ENCODE measurements at places on chromosomes 2 and 18.

- DNase-seq: no peak
These were observed 34.9 kb upstream of the TFCP2L1 start for GRCh38 chr2:121319941-121320340.

- DNase-seq: no peak
These were observed 240.3 kb downstream of the CDH7 start for GRCh38 chr18:65990944-65991708.

DNA sequence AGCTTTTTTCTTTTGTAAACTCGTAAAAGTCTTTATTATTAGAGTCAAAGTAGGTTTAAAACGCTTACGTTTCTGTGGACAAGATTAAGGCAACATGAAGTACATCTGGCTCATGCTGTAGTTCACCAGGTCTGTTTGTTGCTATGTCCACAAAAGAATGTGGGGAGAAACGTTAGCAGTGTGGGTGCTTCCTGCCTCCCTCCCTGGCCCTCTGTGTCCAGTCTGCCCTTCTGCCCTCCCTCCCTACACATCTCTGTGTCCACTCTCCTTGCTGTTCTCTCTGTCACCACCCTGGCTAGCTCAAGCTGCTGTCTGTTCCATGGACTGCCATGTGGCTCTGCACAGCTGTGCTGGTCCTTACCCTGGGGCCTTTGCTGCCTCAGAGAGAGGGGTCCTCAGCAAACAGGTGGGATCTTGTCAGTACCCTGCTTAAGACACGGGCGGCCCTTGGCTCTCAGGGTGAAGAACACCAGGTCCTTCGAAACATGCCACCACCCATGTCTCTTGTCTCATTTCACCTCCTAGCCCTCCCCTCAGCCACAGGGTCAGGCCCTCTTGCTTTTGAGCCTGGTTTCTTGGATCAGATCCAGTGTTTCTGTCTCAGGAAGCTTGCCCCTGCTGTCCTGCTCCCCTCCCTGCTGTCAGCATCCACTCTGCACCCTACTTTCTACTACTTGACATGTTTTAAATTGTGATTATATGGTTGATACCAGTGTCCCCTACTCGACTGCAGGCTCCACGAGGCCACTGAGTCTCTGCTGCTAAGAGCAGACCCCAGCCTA, 79.2 kb downstream of the LIMS1 start:
- no peak for DNase-seq

DNA sequence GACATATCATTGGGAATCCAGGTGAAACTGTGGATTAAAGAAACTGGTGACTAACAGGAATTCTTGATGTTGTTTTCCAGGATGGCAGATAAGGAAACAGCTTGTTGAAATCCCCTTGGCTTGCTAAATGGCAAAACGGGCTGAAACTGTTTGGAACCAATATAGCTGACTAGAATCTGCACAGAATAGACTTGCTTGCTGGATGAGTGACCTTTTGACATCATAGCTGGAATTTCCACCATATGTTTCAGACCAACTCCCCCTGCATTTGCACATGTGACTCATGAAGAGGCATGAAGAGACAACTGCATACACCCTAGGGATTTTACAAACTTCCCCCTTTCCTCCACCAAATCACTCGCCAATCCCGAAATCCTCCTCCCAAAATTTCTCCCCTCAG, 87.7 kb upstream of the LYPD1 start:
- no peak for DNase-seq

GRCh38 chr2:197158591-197159550, 151.7 kb downstream of the ANKRD44 start:
- no peak for DNase-seq

DNA sequence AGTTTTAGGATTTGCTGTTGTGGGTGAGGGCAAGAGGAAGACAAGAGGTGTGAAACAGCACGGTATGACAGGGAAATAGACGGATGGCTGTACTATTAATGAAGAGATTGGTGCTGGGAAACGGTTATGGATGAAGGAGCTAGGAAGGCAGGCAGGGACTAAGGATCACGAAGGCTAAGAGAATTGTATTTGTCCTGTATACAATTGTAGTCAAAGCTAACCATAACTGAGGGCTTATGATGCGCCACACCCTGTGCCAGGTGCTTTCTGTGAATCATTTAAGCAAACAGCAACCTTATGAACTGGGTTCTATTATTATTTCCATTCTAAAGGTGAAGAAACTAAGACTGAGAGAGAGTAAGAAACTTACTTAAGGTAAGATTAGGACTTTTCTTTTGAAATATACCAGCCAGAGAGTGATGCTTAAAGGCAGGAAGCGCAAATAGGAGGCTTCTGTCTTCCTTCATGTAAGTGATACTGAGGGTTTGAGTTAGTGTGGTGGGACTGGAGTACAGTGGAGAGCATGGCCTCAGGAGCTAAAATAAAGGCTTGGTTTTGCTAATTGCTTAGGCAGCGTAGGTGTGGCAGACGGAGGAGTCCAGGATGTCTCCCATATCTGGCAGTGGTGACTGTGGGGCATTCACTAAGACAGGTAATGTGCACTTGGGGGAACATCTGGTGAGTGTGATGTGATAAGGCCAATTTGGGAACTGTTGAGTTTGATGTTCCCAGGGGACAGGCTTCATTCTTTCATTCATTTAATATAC, 85.8 kb downstream of the PLEKHM3 start:
- DNase-seq: no peak

DNA sequence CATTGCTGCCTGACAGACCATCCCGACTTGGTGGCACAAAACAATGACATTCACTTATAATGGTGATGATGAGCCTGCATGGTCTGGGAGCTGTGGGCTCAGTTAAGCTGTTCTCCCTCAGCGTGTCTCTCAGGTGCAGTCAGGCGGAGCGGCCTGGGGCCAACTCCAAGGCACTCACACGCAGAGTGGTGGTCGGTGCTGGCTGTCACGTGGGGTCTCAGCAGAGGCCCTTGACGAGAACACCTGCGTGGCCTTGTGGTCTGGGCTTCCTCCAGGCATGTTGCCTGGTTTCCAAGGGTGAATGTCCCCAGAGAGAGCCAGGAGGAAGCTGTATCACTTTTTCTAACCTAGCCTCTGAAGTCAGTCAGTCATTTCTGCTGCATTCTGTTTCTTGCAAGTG, 29.8 kb downstream of the ARMC9 start:
- no peak for DNase-seq

DNA sequence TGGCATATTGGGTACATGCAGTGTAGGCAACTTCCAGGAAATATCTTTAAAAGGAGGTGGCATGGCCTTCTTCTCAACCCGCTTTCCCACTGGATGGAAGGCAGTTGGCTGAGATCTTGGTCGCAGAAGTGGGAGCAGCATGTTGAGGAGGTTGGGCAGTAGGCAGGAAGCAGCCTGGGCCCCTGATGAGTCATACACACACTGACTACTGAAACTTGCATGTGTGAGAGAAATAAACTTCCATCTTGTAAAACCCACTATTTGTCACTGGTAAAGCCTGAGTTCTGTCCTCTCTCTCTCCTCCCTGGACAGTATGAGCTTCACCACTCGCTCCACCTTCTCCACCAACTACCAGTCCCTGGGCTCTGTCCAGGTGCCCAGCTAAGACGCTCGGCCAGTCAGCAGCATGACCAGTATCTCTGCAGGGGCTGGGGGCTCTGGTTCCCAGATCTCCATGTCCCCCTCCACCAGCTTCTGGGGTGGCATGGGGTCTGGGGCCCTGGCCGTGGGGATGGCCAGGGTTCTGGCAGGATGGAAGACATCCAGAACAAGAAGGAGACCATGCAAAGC, 233.8 kb upstream of the SPRED2 start:
- DNase-seq: no peak

- DNase-seq: no peak
These were observed 154.4 kb downstream of the DNER start for GRCh38 chr2:229559986-229560385.

GRCh38 chr2:129744649-129745048, 234.8 kb upstream of the RAB6C start:
- DNase-seq: no peak

Measured in activated T-helper 1 cell treated with Interleukin-2 at 50 U/mL for 16 hours (primary cell).